ENCODE measurements at places on chromosomes 13 and 19. TPM values are rescaled to one million over a fixed set of nuclear protein-coding genes. Genes with fewer than 3 reads are reported as not detected.
A peak's percentile ranks its signal among the peaks of the same experiment; 100 is the strongest.

DNA sequence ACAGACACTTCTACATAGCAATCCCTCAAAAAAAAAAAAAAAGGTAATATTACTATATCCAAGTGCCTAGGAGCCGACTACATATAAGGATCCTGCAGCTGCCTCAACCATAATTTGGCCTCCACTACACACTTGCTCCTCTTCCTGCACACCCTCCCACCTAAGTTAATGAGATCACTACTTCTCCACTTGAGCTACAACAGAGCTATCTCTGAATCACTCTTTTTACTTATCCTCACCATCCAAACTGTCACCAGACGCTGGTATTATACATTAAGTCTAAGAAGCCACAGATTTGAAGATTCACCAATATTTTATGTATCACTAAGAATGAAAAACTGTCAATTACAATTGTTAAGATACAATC lies 8.3 kb downstream of the OBI1 start:
- no peak for DNase-seq

The PCP2 gene
- total RNA-seq, result 2.2 TPM

- DNase-seq, result no peak
These were observed 10.4 kb downstream of the MAP2K2 start for GRCh38 chr19:4113398-4114088.

DNA sequence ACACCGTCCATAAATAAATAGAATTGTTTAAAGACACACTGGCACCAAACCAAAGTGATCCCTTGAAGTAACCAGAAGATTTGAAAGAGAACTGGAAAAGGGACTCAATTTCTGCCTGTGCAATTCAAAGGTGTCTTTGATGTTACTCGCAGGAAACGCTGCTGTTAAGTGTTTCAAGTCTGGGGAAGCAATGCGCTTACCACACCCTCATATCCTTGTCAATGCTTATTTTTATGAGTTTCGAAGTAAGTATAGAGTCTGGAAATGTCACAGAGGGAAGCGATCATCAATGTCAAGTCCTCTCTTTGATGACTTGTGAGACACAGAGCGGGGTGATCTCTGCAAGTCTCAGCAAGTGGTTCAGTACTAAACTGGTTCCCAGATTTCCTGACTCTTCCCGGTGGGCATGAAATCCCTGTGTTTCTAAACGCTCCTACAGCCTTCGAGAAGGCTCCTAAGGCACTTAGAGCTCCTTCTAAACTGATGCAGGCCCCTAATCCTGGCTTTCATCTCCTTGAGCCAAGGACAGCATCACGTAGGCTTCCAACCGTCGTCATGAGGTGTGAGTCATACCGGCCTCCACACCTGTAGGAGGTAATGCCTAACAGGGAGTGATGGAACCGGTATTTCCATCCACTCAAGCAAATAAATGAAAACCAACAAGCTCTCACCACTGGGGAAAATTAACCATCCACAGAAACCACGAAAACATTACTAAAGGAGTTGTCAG lies 22.8 kb downstream of the SYDE1 start:
- DNase-seq, result peak; percentile 22

The KASH5 gene
- total RNA-seq, result 1.6 TPM

DNA sequence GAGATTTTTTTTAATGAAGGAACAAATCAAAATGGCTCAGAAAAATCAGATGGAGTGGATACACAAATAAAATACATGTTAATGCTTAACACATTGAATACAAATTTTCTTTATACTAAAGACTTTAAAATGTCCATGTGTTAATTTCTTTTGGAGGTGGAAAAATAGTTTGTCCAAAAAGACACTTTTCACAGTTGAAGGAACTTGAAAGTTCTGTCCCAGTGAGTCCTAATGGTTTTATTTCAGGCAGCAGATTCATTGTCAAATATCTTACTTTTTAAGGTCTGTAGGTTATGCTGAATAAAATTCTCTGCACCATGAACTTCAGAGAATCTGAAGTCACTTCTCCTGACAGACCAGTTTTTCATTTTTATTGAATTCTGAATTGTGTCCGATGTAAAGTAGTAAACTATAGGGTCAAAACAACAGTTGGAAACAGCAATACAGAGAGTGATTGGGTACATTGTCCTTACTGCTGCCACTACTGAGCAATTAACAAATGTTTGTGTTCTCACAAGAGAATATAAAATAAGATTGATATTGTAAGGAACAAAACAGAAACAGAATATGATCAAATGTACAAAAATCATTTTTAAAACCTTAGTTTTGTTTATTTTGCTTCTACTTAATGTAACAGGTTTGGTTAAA lies 1.6 kb downstream of the LPAR6 start:
- DNase-seq, result no peak

The LILRB4 gene
- not detected for total RNA-seq

GRCh38 chr13:39893808-39894207 lies 238.3 kb downstream of the COG6 start:
- DNase-seq, result no peak

The C5AR1 gene
- 1.8 TPM for total RNA-seq

DNA sequence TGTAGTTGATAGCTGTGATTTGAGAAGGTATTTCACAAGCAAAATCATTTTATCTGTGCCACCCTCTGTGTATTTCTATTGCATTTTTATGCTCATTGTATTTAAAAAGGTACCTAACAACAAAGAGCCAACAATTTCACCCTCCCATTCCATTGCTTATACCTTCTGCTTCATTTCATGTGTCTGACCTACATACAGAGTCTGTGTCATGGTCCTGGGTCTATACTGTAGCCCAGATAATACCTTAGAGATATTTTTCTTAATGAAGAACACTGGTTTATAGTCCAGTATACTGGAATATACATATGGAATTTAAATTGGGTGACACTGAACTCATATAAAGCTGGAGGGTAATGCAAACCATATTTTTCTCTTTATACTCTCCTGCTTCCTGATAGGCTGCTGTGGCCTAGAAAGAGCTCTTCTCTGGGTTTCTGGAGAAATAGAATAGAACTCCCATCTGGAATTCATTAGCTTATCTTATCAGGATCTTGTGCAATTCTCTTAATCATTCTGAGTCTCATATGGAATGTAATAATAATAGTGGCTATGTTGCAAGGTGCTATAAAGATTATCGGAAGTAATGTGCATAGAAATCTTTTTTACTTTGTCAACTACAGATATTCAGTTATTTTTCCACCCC lies 31.8 kb upstream of the SPART start:
- DNase-seq, result no peak

- DNase-seq, result no peak
These were observed 15.4 kb downstream of the SHANK1 start for GRCh38 chr19:50703915-50704796.

DNA sequence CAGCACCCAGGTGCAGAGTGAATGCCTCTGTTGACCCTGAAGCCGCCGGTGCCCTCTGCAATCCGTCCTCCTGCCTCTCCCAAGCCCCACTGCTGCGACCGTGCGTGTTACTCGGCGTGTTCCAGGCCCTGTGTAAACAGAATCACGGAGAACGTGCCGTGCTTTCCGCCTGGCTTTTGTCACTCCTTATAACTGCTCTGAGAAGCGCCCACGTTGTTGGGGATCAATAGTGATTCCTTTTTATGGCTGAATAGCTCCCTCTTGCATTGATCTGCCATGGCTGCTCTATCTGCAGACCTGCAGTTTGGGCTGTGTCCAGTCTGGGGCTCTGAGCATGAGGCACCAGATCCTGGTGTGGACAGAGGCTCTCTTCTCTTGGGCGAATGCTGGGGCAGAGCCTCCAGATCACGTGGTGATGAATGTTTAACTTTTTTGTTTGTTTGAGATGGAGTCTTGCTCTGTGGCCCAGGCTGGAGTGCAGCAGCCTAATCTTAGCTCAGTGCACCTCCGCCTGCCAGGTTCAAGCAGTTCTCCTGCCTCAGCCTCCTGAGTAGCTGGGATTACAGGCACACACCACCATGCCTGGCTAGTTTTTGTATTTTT lies 15.8 kb downstream of the ADPRHL1 start:
- no peak for DNase-seq

DNA sequence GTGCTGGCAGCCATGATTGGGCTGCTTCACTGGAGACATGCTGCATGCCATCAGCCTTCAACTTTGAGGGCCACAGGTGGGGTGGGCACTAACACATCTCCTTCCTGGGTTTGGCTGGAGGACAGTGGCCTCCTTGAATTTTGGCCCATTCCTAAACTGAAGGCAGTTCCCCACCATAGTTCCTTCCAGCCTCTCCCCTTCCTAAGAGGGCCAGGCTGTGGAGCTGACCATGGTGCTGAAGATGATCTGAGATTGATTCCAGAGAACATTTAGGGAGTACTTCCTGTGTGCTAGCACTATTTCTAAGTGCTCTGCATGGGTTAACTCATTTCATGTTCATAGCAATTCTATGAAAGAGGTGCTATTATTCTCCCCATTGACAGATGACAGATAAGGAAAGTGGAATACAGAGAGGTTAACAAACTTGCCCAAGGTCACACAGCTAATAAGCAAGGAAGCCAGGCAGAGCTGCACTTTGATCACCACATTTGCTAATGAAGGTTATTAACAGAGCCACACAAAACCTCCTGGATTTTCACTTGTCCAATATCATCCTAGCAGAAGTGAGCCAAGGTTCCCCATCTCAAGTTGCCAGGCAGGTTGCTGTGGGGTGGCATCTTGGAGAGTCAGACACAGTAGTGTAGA lies 175.3 kb downstream of the ZIC5 start:
- DNase-seq, result peak; percentile 17

DNA sequence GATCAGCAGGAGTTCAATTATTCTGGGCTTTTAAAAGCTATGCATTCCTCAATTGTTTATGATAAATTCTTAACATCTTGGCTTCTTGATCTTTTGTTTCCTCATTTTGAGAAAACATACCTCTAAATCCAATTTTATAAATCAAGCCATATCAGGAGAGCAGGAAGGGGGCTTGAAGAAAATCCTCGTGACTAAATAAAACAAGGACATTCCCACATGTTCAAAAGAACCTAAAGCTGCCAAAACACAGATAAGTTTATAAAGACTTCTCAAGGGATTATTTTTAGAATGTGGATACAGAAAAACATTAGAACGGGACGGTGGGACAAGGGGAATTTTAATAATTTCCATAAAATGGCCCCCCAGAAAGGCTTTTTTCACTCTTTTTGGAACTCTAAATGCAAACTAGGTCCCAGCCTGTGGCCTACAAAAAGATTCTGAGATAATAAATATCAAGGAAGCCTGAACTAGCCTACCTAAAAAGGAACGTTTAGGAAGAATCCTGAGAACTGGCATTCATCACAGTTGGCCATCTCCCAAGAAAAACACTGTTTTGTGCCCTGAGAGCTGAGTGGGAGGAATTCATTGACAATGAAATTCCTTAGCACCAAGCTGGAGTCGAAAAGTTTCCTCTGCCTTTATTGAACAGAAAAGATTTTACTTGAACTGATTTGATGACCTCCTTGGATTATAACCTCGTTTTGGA lies 30.1 kb downstream of the ZAR1L start:
- no peak for DNase-seq

- DNase-seq, result peak; percentile 75
These were observed 5.1 kb upstream of the ZNF227 start for GRCh38 chr19:44207126-44207803.

GRCh38 chr19:29477831-29478577 lies 47.8 kb upstream of the VSTM2B start:
- DNase-seq, result no peak

The LRG1 gene
- 0.67 TPM for total RNA-seq

DNA sequence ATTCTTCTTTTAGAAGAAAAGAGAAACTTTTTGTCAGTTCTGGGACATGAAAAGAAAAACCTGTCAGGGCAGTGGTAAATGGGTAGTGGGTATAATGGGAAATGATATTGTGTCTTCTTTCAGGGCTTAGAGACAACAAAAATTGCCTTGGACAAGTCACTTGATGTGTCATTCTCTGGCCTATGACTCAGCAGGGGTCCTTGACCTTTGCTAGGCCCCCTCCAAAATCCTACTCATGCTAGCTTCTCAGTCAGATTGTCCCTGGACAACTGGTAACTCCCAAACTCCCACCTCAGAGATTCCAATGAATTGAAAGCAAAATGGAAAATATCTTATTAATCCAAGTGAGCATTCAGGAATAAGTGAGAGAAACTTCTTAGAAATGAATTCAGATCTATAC lies 258.8 kb upstream of the SPRY2 start:
- no peak for DNase-seq

Data from activated T-cell treated with anti-CD3 and anti-CD28 coated beads, Interleukin-2, amount 50 U/mL, for 72 hours (primary cell).